ENCODE measurements at places on chromosomes 4 and X. TPM values are rescaled to one million over a fixed set of nuclear protein-coding genes. Genes with fewer than 3 reads are reported as not detected.

DNA sequence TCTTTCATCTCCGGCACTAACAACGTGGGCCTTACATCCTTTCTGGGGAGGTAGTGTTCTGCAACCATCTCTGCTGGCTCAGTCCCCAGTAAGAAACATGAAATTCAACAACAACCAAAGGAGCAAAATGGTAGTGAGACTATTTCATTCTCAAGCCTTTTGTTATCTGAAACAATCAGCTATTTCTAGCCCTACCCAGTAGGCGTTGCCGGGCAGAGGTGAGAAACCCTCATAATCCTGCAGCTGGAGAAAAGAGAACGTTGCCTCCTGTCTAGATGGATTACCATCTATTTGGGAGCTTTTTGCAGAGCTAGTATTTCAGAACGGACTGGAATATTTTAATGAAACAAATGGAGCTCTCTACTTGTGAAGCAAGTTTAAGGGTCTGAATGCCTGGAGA is 66.4 kb upstream of the GPR174 start:
- peaks cover 11% of the 10 kb centered on the region for H3K36me3 ChIP-seq
- no peak for DNase-seq
- no peak overlapping the region for H3K4me3 ChIP-seq
- H3K27me3 ChIP-seq: no peaks in the 10 kb centered on the region

DNA sequence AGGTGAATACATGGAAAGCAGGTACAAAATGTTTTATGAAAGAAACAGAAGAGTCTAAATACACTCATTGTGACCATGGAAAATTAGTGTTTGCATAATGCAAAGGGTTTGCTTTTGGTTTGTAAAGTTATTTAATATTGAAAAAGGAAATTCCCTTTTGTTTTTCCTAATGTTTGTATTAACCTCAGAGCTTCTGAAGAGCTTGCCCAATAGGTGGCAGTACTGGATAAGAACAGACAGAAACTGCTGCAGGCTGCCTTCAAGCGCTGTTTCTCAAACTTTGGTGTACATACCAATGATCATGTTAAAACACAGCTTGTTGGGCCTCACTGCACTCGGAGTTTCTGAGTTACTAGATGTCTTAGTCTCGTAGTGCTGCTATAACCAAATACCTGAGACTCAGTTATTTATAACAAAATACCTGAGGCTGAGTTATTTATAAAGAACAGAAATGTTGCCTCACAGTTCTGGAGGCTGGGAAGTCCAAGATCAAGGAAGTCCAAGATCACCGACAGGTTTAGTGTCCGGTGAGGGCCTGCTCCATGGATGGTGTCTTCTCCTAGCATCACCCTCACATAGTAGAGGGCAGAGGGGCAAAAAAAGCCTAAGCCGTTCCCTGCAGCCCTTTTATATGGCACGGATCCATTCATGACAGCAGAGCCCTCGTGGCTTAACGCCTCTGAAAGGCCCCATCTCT is 54.2 kb downstream of the SUPT20HL2 start:
- DNase-seq: no peak
- H3K36me3 ChIP-seq: no peaks in the 10 kb centered on the region
- H3K4me1 ChIP-seq: peaks cover 18% of the 10 kb centered on the region
- no peak overlapping the region for H3K27ac ChIP-seq

DNA sequence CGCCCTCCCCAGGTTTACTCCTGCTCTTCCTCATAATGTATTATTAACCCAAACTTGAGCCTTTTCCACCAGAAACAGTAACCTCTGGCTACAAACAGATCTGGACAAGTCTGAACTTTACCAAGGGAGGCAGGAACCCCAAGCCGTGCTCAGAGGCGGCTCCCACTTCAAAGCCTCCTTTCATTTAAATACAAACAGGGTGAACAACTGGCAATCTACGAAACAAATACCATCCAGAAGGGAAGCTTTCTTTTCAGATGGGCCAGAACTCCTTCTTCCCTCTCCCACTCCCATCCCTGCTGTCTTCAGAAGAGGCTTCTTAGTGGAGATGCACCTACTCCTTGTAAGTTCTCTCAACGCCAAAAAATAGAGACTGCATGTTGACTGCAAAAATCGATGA is 2.1 kb upstream of the GPC4 start:
- peaks cover 45% of the 10 kb centered on the region for H3K27me3 ChIP-seq
- H3K4me1 ChIP-seq: peaks cover 3% of the 10 kb centered on the region
- no peak for DNase-seq
- no peaks in the 10 kb centered on the region for H3K36me3 ChIP-seq

DNA sequence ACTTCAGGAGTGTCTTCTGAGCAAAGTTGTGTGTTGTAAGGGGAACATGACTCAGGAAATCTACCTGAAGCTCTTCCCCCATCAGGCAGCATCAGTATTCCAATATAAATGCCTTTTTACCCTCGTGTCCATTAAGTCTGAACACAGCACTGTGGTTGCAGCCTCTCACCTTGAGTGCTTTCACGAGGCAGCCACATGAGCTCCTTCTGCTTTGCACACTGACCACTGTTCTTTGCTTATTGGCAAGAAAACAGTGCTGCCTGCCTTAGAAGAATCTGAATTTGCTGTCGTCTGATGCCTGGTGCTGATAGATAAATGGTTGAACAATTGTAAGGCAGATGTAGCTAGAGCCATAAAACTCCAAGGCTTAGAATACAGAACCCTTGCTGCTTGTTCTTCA is 139.6 kb upstream of the WDR1 start:
- DNase-seq: no peak
- H3K4me1 ChIP-seq: peaks cover 3% of the 10 kb centered on the region
- no peak overlapping the region for H3K4me3 ChIP-seq
- peaks cover 2% of the 10 kb centered on the region for H3K27me3 ChIP-seq
- no peak overlapping the region for H3K27ac ChIP-seq

DNA sequence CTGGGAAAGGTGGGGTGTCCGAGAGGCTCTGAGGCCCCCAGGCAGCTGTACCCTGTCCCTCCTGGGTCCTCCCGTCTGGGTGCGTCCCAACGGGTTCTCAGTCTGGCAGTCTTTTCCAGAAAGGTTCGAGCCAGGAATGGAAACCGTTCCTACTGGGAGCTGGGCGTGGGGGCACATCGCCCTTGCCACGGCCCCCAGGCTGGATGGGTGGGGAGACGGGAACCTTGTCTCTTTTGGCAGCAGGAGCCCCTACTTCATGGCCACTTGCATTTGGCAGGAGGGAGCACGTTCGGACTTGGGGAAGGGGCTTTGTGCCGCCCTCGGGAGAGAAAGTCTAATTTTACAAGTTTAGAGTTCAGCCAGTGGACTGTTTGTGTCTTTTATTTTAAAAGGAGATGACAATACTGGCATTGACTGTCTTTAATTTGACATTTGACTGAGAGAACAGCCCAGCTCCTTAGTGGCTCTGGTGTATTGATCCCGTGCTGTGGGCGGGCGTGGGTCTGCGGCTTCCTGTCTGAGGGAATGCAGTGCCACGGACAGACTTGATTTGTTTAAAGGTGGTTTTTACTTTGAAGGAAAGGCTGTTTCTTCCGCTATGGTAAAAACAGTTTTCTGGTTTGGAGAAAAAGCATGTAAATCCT is 95.1 kb downstream of the SORCS2 start:
- H3K4me1 ChIP-seq: no peaks in the 10 kb centered on the region
- no peak overlapping the region for H3K4me3 ChIP-seq
- H3K36me3 ChIP-seq: no peaks in the 10 kb centered on the region
- no peak for DNase-seq

GRCh38 chr4:26542991-26543390 is 40.9 kb upstream of the TBC1D19 start:
- H3K4me1 ChIP-seq: no peaks in the 10 kb centered on the region
- peaks cover 2% of the 10 kb centered on the region for H3K27me3 ChIP-seq
- no peak for DNase-seq

- no peak overlapping the region for H3K27ac ChIP-seq
- no peaks in the 10 kb centered on the region for H3K36me3 ChIP-seq
- H3K27me3 ChIP-seq: no peaks in the 10 kb centered on the region
- DNase-seq: no peak
- no peaks in the 10 kb centered on the region for H3K4me1 ChIP-seq
These were observed 624.1 kb upstream of the GNPDA2 start for GRCh38 chr4:45350438-45350837.

DNA sequence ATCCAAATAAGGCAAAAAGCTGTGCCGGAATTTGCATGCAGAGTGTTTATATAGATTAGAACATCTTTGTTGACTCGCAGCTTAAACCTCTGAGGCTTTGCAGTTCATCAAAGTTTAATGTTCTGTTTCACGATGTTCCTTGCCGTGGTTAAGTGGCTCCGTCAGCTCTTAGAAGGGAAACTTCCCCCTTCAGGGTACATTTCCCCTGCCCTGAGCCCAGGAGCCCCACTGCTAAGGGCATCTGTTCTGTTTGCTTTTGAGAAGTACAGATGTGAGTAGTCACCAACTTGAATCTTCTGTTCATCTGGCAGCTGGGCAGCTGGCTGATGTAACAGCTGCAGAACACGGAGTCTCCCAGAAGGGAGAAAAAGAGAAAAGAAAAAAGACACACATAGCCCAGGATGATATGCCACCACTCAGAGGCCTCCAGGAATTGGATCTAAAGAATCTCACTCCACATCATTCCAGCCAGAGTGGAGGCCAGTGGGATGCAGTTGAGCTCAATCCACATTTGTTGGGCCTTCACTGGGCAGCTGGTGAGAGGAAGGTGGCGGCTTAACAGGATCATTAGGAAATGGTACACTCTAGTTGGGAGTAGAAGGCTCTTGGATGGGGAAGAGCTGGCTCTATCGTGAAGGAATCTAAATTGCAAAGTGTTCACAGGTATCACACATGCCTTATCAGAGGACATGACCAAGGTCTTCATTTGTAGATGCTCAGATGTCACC is 178.7 kb upstream of the RBPJ start:
- peaks cover 4% of the 10 kb centered on the region for H3K36me3 ChIP-seq
- H3K27ac ChIP-seq: no peak overlapping the region
- DNase-seq: no peak
- H3K27me3 ChIP-seq: peaks cover 7% of the 10 kb centered on the region
- peaks cover 6% of the 10 kb centered on the region for H3K4me1 ChIP-seq
- no peak overlapping the region for H3K4me3 ChIP-seq

DNA sequence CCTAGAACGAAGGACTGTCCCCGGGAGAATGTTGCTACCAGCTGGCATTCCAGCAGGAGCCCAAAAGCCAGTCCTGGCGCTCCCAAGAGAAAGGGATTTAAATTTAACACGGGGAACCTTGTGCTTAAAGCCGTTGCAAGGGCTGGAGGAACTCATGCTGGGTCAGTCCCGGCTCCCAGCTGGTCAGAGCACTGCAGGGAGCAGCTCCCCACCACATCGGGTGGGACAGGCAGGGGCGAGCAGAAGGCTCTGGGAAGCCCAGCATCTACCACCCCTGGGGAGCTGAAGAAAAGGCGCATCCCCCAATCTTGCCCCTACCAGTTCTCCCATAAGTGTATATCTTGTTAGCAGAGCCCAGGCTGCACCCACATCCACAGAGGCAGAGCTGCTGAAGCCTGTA is 15.7 kb downstream of the CFAP99 start:
- H3K4me3 ChIP-seq: no peak overlapping the region
- H3K27ac ChIP-seq: no peak overlapping the region
- H3K36me3 ChIP-seq: no peaks in the 10 kb centered on the region
- DNase-seq: no peak

GRCh38 chr4:10371869-10372471 is 85.3 kb downstream of the ZNF518B start:
- H3K4me1 ChIP-seq: no peaks in the 10 kb centered on the region
- no peaks in the 10 kb centered on the region for H3K27me3 ChIP-seq
- no peak overlapping the region for H3K4me3 ChIP-seq
- no peak overlapping the region for H3K27ac ChIP-seq

DNA sequence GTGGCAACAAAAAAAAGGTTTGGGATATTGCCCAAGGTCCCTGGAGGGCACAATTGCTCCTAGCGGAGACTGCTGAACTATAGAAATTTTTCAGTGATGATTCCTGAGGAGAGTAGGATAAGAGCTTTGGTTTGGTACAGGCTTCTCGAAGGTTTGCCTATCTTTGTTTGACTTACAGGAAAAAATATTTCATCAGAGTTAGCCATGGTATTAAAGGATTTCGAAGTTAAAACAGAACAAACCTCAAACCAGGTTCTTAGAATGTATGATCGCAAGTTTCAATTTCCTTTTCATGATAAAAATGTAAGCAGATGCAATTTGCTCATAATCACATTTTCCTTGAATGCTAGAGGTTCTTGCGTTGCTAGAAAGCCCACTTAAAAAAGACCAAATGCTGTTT is 1.7 kb downstream of the EGFL6 start:
- H3K4me3 ChIP-seq: peak overlapping the region; percentile 86
- H3K36me3 ChIP-seq: peaks cover 4% of the 10 kb centered on the region
- H3K27me3 ChIP-seq: no peaks in the 10 kb centered on the region
- peaks cover 21% of the 10 kb centered on the region for H3K4me1 ChIP-seq
- peak overlapping the region; percentile 85 for H3K27ac ChIP-seq
- DNase-seq: no peak

- no peaks in the 10 kb centered on the region for H3K27me3 ChIP-seq
- H3K4me1 ChIP-seq: no peaks in the 10 kb centered on the region
- no peak overlapping the region for H3K27ac ChIP-seq
- no peak overlapping the region for H3K4me3 ChIP-seq
- no peak for DNase-seq
- no peaks in the 10 kb centered on the region for H3K36me3 ChIP-seq
These were observed 837.6 kb downstream of the PDHA2 start for GRCh38 chr4:96677499-96677898.

DNA sequence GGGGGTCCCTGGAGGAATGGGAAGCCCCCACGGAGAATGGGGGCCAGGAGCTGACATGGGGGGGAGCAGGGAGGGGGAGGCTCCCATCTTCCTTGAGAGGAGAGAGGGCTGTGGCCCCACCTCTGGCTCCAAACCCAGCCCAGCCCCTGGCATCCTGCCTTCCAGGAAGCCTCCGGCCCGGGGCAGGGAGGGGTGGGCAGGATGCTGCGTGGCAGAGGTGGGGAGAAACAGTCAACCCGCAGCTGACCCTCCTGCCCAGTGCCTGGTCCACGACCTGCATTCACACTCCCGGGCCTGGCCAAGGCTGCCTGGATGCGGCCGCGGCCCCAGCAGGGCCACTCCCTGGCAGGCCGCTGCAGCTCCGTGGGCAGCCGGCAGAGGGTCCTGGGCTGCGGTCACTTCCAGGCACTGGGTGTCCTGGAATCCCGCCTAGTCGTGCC is 39.0 kb downstream of the CPLX1 start:
- peak overlapping the region; percentile 55 for H3K27ac ChIP-seq
- peak; percentile 52 for DNase-seq
- peaks cover 25% of the 10 kb centered on the region for H3K4me1 ChIP-seq
- peaks cover 24% of the 10 kb centered on the region for H3K27me3 ChIP-seq
- no peaks in the 10 kb centered on the region for H3K36me3 ChIP-seq

DNA sequence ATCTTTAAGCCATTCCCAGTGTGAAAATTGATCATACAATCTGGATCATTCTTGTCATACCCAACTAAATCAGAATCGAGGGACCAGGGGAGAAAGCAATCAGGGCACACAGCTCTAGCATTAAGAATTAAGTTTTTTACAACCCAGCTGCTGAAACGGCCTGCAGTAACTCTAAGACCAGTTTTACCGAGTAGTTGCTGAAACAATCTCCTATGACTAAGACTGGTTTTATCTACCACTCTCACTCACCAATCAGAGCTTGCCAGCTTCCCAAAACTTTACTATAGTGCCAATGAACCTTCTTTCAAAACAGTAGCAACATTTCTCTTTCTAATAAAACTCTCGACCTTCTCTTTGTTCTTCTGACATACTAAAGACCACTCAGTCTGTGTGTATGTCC is 2.8 kb upstream of the SAP30 start:
- H3K27ac ChIP-seq: peak overlapping the region; percentile 63
- H3K4me1 ChIP-seq: peaks cover 38% of the 10 kb centered on the region
- no peaks in the 10 kb centered on the region for H3K27me3 ChIP-seq

- no peaks in the 10 kb centered on the region for H3K36me3 ChIP-seq
- H3K4me1 ChIP-seq: no peaks in the 10 kb centered on the region
- H3K27me3 ChIP-seq: no peaks in the 10 kb centered on the region
- no peak overlapping the region for H3K4me3 ChIP-seq
- no peak for DNase-seq
These were observed 201.3 kb upstream of the GNPDA2 start for GRCh38 chr4:44927399-44928380.

The SOWAHD gene
- 2.1 TPM for total RNA-seq

The AFM gene
- not detected for total RNA-seq

The TRPC5OS gene
- not detected for total RNA-seq

The YY2 gene
- 1.4 TPM for total RNA-seq

Data from activated naive CD8-positive, alpha-beta T cell treated with anti-CD3 and anti-CD28 coated beads, Interleukin-2, amount 10 ng/mL, durations not matched to agents 7 days and 5 days (primary cell).